Glomerular endothelial cell (primary cell): ENCODE measurements at places on chromosomes 12 and 14. TPM values are rescaled to one million over a fixed set of nuclear protein-coding genes. Genes with fewer than 3 reads are reported as not detected.

- no peak for DNase-seq
Observed at GRCh38 chr12:80299976-80300375, 144.1 kb upstream of the PTPRQ start.

GRCh38 chr14:30115756-30116155 lies 188.1 kb upstream of the PRKD1 start:
- no peak for DNase-seq

- no peak for DNase-seq
Observed at GRCh38 chr12:16606201-16606849, 363 bp upstream of the LMO3 start.

The AQP2 gene
- total RNA-seq: not detected in 2 replicates

DNA sequence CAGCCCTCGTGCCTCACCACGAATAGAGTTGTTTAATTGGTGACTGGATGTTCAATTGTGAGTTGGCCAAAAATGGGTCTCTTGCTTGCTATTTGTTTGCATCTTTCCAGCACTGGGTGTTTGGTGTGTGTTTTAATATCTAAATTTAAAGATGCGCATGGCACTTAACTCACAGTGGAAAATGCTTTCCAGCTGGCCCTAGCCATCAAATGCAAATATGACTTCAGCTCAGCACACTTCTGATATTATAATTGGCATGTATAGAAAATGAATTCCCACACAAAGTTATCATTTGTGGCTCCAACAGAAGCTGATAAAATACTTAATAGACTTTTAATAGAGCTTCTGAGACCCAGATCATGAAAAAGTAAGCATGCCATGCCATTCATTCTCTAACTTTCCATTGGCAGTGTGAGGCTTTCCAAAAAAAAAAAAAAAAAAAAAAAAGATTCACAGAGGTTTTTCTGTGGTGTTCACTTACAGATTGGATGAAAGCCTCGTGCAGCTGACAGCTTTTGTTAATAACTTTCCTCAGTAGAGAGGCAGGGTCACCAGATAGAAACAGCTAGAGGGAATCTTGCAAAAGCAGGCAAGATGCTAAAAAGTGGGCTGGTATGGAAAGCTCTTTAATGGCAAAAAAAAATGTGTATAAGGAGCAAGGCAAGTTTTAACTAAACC lies 425.2 kb downstream of the GALC start:
- no peak for DNase-seq

The TAS2R43 gene
- total RNA-seq: 1.3 TPM in 1 of 2 replicates, not detected in the other

DNA sequence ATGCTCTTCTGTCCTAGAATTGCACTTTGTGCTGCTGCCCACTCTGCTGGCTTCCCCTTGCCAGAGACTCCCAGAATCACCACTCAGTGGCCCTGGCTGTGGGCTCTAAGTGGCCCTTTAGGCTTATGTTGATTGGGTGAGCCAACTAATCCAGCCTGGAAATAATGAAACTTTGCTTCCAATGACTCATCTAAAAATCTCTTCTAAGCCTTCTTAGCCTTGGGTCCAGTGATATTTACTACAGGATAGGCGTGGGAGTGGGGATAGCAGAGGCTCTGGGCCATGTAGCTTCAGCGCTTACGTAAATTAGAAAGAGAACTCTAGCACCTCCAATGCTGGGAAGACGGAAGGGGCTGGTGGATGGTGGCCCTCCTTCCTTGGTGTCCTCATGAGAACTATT lies 137.9 kb downstream of the TTC8 start:
- no peak for DNase-seq

The PRICKLE1 gene
- 6.8 and 7.1 TPM in 2 replicates for total RNA-seq
